EL (cell line): ENCODE measurements at places on chromosomes 12 and 14.
A peak's percentile ranks its signal among the peaks of the same experiment; 100 is the strongest.

DNA sequence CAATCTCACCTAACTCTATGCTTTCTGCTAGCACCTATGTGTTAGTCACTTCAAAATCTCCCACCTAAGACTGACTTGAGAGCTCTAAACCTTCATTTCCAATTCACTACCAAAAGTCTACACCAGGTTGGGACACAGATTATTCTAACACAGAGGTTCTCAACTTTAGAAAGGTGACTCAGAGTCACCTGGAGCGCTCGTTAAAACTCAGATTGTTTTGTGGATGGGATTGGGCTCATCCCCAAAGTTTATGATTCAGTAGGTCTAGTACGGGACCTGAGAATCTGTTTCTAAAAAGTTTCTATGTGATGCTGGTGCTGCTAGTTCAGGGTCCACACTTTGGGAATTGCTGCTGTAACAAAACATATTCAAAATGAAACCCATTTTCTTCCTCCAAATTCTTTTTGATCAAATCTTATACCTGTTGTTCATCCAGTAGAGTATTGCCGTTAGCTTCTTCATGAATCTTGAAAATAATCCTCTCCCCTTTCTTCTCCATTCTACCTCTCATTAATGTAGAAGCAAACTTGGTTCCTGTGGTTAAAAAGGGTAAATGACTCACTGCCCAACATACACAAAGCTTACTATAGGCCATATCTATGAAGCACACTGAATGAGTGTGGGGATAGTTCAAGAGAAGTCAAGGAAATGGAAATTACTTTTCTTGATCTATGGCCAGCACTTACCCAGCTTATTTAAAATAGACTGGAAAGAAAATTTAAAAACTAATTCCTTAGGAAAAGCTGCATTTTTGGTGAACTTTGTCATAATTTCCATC is 206.7 kb downstream of the KIF21A start:
- DNase-seq = no peak

DNA sequence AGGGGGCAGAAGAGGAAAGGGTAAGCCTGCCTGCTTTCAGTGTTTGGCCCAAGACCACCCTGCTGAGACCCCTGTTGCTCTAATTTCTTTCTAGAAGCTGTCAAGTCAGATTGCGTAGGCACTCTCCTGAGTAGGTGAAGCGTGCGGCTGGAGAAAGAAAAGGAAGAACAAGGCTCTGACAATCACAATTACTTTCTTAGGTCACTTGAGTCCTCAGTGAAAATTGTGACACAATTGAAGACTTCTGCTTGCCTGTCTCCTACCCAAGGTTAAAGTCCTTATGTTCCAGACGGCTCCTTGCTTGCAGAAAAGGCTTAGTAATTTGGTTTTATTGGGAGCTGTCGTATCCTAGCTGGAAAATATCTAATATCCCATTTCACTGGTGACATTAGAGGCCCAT is 721 bp upstream of the CTSG start:
- no peak for DNase-seq

- no peak for DNase-seq
Observed at GRCh38 chr12:57581802-57582201, 9.2 kb upstream of the PIP4K2C start.

DNA sequence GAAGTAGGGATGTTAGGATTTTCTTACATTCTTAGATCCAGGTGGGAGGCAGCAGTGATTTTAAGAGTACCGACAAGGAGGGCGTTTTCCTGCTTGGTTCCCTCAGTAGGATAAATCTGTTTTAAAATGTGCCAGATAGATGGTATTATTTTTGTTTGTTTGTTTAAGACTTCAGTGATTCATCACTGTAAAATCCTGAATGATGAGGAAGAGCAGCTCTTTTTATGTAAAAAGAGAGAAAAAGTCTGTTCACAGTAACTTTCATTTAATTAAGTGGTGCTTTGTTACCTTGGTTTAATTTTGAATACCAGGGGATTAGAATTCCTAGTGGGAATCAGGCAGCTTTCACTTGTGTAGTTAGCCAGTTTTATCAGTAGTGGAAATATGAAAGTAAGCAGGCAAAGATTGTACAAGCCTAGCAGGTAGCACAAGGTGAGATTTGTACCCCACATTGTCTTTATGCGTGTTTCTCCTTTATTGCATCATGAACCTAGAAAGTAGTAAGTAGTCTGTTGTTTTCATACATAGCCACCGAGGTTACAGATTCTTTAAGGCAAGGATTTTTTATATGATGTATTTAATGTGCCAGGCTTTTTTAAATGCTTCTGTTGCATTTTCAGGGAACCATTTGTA is 349.6 kb downstream of the CCDC91 start:
- peak; percentile 24 for DNase-seq

- no peak for DNase-seq
Observed at GRCh38 chr14:23577710-23578392, 739 bp downstream of the JPH4 start.

DNA sequence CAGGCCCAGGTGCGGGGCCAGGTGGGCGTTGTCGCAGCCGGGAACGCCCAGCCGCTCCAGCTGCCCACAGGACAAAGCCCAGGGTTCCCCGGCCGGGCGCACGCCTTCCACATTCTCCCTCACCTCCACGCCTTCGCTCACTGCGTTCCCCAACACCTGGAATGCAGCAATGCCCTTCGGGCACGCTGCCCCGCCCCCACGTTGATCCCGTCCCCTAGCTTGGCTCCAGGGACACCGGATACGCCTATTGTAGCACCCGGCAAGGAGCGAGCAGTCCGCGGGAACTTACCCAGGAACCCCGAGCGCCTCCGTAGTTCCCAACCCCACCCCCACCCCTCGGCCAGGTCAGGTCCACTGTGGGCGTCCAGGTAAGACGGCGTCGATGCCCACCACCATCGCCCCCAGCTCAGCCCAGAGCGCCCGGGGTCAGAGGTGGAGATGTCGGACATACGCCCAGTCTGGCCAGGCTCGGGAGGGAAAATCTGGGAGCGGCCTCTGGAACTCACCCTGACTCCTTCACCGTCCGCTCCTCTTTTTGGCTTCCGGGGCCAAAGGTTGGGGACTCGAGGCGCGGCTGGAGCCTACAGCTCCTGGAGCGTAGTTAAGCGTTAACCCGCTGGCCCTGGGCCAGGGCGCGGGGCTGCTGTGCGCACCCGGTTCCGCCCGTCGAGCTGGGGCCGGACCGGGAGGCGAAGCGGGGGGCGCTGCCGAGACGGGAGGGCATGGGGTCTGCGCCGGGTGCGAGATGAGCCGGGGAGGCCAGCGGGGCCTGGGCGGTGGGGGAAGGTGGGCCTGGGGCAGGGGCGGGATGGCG is 594 bp upstream of the CEP170B start:
- DNase-seq = no peak

GRCh38 chr12:80979251-80979650 is 41.5 kb upstream of the LIN7A start:
- DNase-seq = no peak

DNA sequence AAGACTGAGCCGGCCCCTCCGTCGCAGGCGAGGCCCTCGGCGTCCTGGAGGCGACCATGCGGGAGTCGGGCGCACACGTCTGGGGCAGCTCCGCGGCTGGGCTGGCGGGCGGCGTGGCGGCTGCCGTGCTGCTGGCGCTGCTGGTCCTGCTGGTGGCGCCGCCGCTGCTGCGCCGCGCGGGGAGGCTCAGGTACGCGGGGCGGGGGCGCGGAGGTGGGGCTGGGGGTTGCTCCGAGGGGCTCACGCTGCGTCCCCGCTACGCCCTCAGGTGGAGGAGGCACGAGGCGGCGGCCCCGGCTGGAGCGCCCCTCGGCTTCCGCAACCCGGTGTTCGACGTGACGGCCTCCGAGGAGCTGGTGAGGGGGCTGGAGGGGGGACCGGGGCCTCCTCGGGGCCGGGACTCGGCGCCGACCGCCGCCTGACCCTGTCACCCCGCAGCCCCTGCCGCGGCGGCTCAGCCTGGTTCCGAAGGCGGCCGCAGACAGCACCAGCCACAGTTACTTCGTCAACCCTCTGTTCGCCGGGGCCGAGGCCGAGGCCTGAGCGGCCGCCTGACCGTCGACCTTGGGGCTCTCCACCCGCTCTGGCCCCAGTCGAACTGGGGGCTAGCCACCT is 7.8 kb downstream of the AMN start:
- DNase-seq = no peak

DNA sequence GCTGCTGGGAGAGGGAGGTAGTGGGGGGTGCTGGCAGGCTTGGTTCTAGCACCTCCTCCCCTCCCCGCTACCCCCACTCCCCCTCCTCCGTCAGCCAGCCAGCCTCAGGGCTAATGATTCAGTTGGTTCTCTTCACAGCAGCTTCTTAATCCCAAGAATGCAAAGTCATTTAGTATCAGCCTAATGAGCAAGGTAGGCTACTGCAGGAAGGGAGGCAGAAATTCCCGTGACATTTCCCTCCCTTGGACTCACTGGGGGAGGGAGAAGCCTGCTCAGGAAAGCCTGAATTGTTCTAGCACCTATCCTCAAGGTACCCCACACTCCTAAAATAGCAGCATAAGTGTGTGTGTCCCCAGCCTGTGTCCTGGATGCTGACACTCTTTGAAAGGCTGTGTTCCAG is 29.8 kb downstream of the ITPK1 start:
- DNase-seq = peak; percentile 62

GRCh38 chr12:47033081-47033480 is 46.3 kb upstream of the PCED1B start:
- no peak for DNase-seq

DNA sequence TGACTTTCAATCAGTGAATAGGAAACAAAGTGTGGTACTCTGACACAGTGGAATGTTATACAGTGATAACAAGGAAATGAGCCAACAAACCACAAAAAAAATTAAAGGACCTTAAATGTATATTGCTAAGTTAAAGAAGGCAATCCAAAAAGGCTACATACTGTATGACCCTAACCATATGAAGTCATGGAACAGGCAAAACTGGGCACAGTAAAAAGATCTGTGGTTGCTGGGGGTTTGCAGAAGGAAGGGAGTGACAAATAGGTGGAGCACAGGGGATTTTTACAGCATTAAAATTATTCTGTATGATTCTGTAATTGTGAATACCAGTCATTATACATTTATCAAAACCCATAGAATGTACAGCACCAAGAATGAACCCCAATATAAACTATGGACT is 112.6 kb downstream of the KCNC2 start:
- DNase-seq = no peak

DNA sequence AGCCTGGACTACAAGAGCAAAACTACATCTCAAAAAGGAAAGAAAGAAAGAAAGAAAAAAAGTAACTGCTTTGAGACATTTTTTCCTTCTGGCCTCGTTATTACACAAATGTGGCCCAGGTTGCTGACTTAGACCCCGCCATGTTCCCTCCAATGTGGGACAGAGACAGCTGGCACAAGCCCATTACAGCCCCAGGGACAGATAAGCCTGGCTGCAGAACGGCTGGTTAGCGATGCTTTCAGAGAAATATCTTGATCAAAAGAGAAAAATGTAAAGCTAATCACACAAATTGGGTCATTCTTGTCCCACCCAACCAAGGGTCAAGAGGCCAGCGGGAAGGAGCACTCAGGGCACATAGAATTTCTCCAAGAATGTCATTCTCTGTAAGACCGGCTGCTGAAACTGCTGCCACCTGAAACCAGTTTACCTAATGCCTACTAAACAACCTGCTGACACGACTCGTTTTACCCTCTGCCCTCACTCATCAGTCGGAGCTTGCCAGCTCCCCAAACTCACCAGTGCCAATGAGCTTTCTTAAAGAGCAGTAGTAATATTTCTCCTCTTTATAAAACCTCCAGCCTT is 63.1 kb downstream of the TNFAIP2 start:
- no peak for DNase-seq

- no peak for DNase-seq
Observed at GRCh38 chr12:60168441-60168840, 572.6 kb downstream of the SLC16A7 start.

- DNase-seq = no peak
Observed at GRCh38 chr12:131365821-131366260, 345.0 kb upstream of the SFSWAP start.

DNA sequence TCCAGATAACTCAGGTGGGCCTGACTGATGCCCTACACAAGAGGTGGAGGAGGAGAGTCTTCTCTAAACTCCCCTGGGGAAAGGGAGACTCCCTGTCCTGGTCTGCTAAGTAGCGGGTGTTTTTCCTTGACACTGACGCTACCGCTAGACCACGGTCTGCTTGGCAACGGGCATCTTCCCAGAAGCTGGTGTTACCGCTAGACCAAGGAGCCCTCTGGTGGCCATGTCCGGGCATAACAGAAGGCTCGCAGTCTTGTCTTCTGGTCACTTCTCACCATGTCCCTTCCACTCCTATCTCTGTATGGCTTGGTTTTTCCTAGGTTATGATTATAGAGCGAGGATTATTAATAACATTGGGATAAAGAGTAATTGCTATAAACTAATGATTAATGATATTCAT is 965.5 kb downstream of the TMEM121 start:
- no peak for DNase-seq

GRCh38 chr12:95804291-95804690 is 13.7 kb upstream of the NTN4 start:
- no peak for DNase-seq

GRCh38 chr14:84282618-84283017 is 1247.3 kb upstream of the FLRT2 start:
- no peak for DNase-seq

DNA sequence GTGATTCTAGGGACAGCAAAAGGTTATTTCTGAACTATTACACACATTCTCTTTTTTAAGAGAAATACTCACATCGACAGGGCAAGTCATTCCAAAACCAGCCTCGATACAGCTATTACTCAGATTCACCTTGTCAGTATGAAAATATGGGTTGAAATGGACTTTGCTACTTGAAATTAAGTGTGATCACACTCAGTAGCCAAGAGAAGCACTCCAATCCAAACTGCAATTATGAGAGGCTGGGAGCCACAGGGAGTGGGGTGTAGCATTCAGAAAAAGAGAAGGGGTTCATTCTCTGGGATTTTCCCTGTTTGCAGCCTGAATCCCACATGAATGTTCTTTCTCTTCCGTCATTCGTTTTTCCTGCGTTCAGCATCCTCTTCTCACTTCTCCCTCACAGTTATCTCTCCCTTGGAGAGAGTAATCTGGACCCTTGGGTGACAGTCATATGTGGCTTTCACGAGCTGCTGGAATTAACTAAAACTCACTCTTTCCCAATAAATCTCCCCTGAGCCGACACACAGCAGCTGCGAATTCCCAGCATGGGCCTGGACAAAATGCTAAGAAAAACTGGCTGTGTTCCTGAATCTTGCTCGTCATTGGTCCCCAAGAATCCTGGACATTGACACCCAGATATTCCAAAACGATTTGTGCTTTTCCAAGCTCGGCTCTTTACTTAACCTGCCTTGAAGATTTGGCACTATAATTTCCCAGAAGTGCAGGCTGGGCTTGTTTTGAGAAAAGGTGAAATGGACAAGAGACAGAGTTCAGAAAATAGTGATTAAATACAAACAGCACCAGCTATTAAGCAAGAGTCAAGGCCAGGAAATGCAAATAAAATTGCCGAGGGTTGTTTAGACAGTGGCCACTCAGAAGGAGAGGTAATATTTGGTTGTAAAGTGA is 199.5 kb upstream of the PLEKHG7 start:
- no peak for DNase-seq

GRCh38 chr12:13007496-13008233 is 7.6 kb upstream of the HEBP1 start:
- DNase-seq = no peak

GRCh38 chr12:15151161-15152091 is 69.8 kb downstream of the RERG start:
- DNase-seq = no peak

GRCh38 chr12:89370850-89371249 is 18.5 kb upstream of the DUSP6 start:
- DNase-seq = peak; percentile 87

GRCh38 chr12:56358836-56359532 is 923 bp downstream of the STAT2 start:
- DNase-seq = peak; percentile 84

GRCh38 chr14:22434901-22435550 is 154.0 kb downstream of the DAD1 start:
- DNase-seq = no peak

GRCh38 chr14:52365071-52365470 is 51.0 kb downstream of the PTGER2 start:
- DNase-seq = peak; percentile 14
